Dermis microvascular lymphatic vessel endothelial cell (primary cell): ENCODE measurements at places on chromosomes 11 and 22.
A peak's percentile ranks its signal among the peaks of the same experiment; 100 is the strongest.

GRCh38 chr11:132814410-132814809, 717.9 kb downstream of the OPCML start:
- DNase-seq = no peak

DNA sequence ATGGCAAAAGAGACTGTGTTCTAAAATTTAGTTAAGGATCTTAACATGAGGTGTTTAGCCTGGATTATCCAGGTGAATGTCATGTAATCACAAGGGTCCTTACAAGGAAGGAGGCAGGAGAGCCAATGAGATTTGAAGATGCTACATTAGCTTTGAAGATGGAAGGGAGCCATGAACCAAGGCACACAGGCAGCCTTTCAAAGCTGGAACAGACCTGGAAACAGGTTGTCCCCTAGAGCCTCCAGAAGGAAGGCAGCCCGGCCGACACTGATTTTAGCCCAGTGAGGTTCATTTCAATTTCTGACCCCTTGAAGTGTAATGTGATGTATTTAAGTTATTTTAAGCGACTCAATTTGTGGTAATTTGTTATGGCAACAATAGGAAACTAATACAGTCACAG, 195.3 kb upstream of the MTMR2 start:
- DNase-seq = no peak

- no peak for DNase-seq
Observed at GRCh38 chr11:79414644-79415317, 26.0 kb downstream of the TENM4 start.

GRCh38 chr11:84890676-84891075, 736.5 kb downstream of the DLG2 start:
- no peak for DNase-seq

DNA sequence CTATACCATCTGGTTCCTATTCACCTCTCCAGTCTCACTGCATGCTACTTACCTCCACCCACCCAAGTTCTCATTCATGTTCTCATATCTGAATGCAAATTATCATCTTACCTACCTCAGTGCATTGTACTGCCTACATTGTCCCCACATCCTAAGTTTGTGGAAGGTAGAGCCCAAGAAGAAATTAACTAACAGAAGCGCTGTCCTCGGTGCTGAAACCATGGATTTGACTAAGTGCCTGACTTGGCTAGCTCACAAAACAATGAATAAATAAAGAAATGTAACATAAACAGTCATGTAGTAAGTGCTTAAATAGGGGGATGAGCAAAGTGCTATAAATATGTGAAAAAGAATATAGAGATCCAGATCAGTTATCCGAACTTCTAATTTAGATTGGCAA, 63.2 kb downstream of the GRIA4 start:
- DNase-seq = peak; percentile 41

GRCh38 chr11:102244681-102245409, 72.4 kb upstream of the BIRC3 start:
- DNase-seq = no peak

- no peak for DNase-seq
Observed at GRCh38 chr11:81725701-81726100, 1008.0 kb downstream of the FAM181B start.

DNA sequence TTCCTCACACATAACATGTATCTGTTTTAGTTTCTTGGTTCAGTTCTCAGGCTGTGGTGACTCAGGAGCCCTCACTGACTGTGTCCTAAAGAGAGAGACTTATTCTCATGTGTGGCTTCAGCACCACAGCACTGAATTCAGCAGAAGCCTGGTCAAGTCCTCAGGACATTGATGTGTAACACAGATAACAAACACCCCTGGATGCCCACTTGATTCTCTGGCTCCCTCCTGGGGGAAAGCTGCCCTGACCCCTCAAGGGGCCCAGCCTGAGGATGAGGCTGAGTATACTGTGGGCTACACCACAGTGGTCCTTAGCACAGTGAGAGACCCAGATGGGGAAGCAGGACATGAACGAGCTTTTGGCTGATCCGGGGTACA, 87.2 kb upstream of the VPREB1 start:
- DNase-seq = no peak

GRCh38 chr11:122775675-122776271, 62.5 kb upstream of the CRTAM start:
- no peak for DNase-seq

- no peak for DNase-seq
Observed at GRCh38 chr22:17871726-17872458, 97.6 kb upstream of the BID start.

DNA sequence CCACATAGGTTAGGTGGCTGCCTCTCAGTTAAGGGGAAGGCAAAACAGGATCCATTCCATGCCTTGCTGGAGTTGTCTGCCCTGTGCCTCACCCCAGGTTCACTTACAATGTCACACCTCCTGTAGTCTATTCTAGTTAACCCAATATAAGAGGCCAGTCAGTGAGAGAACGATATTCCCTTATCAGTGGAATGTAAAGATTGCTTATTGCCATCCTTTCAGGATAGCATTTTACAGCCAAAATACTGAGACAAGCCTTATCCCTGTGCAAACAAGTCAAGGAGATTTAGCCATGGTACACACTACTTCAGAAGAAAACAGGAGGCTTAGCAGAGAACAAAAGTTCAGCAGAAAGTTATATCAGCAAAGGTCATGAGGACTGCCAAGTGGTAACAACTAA, 5.5 kb downstream of the CYP2R1 start:
- DNase-seq = no peak

DNA sequence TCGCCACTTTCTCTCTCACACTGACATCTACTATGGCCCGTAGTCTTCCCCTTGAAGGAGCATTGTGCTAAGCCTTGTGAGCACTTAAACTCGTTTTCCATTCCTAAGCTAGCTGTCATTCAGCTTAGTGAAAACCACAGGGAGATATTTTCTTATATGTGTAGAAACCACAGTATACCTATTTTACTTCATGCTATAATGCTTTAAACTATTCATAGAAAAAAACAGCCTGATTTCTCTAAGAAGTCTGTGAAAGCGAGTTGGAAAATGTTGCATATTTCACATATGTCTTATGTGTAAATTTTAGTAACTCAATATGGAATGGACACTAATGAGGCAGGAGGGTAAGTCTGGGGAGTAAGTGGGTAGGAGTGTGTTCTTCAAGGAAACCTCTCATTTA, 194.3 kb upstream of the CTSC start:
- no peak for DNase-seq

GRCh38 chr22:42072606-42073330, 1.3 kb upstream of the PHETA2 start:
- DNase-seq = no peak

- DNase-seq = peak; percentile 60
Observed at GRCh38 chr11:108857382-108857781, 192.5 kb downstream of the DDX10 start.

DNA sequence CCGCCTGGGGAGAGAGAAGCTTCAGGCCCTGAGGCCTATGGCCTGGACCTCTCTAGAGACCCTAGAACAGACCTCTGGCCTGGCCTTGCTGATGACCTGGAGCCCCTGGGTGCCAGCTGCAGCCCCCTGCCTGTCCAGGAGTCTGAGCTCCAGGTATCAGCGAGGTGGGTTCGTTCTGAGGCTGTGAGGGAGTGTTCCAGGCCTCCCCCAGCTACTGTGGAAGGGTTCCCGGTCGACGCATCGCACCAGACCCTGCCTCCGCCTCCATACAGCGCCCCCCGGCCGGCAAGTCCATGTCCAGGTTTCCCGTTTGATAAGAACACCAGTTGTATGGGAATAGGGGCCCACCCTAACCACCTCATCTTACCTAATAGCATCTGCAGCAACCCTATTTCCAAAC, 111.1 kb downstream of the KCNQ1 start:
- no peak for DNase-seq

- DNase-seq = no peak
Observed at GRCh38 chr11:66844496-66845142, 1.4 kb downstream of the RCE1 start.

DNA sequence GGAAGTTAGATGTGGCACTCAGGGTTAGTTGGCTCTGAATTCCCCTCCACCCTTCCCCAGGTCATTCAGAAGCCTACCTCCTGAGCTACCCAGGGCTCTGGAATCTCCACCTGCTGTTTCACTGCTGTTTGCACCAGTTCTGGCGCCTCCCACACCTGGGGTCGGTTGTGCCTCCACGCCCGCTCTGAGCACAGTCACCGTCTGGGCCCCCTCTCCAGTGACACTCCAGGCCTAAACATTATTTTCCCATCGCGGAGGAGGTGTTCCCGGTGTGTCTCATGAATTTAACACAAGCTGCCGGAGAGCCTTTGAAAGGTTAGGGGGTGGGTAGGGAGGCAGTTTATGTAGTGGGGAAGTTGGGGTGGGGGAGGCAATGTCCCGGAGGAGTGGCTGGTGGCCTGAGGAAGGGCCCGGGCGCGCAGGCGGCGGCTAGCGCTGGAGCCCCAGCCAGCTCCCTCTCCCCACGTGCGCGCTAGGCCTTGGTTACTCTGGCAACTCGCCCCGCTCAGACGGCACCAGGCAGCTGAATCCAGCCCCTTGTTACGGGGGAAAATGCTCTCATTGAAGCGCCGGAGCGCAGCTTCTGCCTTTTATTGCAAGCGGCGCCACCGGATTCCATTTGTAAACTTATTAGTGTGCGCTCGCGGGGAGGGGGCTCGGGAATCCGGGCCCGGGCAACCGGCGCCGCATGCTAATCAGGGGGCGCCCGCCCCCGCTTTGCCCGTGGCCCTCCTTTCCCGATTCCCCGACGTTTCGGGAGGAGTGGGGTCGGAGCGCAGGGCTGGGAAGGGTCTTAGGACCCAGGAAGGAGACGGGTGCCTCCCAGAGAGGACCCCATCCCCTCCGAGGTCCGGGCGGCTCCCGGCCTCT, 52.4 kb downstream of the GRIK4 start:
- no peak for DNase-seq

GRCh38 chr11:62909107-62909894, 11.9 kb downstream of the CHRM1 start:
- DNase-seq = peak; percentile 75

GRCh38 chr11:57484141-57484710, 23.9 kb downstream of the RTN4RL2 start:
- DNase-seq = no peak

GRCh38 chr11:130979386-130979972, 63.2 kb upstream of the SNX19 start:
- peak; percentile 17 for DNase-seq

DNA sequence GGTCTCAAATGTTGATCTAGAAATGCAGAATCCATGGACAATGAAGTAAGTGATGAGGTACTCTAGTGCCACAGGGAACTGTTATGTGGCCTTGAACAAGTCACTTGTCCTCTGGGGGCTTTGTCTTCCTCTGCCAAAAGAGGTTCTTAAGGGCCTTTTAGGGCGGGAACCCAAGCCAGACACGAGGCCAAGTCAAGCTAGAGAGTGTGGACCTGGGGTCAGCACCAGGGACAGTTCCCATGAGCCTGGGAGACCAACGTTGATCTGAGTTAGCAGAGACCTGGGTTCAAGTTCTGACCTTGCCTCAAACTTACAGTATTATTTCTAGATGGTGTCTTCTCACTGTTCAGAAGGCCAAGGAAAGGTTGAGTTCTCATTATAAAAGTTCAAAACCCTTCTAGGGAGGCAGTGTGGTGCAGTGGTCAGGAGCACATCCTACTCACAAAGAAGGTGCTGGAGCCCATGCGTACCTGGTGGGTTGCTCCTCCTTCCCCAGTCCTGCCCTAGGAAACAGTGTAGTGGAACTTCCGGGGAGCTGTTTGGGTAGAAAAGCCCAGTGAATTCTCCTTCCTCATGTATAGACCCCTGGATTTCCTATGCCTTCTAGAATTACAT, 121.5 kb downstream of the CHST1 start:
- DNase-seq = no peak

- DNase-seq = no peak
Observed at GRCh38 chr11:68819362-68819761, 22.4 kb downstream of the CPT1A start.

GRCh38 chr11:1553808-1554594, 18.1 kb downstream of the DUSP8 start:
- no peak for DNase-seq

DNA sequence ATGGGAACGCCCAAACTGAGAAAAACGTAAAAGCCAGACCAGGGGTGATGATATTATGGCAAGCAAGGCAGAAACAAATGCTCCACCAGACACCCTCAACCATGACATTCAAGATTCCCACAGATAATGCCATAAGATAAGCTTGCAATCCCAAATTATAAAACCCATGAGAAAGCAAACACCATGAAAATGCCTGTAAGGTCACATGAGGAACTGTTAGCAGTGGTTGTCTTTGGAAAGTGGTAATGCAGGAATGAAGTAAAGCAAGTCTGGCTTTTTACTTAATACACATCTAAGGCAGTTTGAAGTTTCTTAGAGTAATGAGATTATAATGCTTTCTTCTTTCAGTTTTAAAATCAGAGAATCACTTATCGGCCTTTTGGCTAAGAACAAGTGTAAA, 111.0 kb downstream of the MN1 start:
- DNase-seq = no peak

- DNase-seq = no peak
Observed at GRCh38 chr11:9142732-9143131, 51.3 kb upstream of the SCUBE2 start.

DNA sequence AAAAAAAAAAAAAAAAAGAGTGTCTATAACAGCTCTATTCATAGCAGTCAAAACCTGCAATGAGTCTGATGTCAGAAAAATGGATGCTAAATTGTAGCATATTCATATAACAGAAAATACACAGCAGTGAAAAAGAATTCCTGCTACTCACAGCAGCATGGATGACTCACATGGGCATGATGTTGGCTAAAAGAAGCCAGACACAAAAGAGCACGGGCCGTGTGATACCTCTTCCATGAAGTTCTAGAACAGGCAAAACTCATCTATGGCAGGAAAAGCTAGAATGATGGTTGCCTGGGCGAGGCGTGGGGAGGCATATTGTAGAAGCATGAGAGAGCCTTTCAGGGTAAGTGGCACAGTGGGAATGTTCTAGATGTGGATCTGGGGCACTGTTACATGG, 18.9 kb downstream of the PLAAT3 start:
- DNase-seq = no peak

- DNase-seq = no peak
Observed at GRCh38 chr11:7672960-7673723, at the start of gene CYB5R2. Gene CYB5R2 (minus strand): TSS chr11:7673500. CDS start chr11:7672825, 675 bp downstream.

GRCh38 chr11:129414144-129414872, 38.7 kb downstream of the BARX2 start:
- DNase-seq = no peak

GRCh38 chr22:23763579-23763945, 772 bp downstream of the C22orf15 start:
- DNase-seq = no peak

- no peak for DNase-seq
Observed at GRCh38 chr22:41862160-41862529, 29.2 kb downstream of the SREBF2 start.

DNA sequence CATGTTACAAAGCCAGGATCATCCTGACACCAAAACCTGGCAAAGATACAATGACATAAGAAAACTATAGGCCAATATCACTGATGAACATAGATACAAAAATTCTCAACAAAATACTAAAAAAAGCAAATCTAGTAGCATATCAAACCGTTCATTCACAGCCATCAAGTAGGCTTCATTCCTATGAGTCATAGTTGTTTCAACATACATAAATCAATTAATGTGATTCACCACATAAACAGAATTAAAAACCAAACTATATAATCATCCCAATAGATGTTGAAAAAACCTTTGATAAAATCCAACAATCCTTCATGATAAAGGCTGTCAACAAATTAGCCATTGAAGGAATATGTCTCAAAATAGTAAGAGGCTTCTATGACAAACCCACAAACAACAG, 1007.2 kb upstream of the RAG2 start:
- DNase-seq = no peak

- DNase-seq = peak; percentile 60
Observed at GRCh38 chr11:102293873-102294601, 23.2 kb upstream of the BIRC3 start.

GRCh38 chr11:1310772-1311468, 1.5 kb upstream of the TOLLIP start:
- no peak for DNase-seq

GRCh38 chr11:67276781-67277230, 10.5 kb downstream of the GRK2 start:
- no peak for DNase-seq
